ENCODE measurements at places on chromosomes 2 and 18.

DNA sequence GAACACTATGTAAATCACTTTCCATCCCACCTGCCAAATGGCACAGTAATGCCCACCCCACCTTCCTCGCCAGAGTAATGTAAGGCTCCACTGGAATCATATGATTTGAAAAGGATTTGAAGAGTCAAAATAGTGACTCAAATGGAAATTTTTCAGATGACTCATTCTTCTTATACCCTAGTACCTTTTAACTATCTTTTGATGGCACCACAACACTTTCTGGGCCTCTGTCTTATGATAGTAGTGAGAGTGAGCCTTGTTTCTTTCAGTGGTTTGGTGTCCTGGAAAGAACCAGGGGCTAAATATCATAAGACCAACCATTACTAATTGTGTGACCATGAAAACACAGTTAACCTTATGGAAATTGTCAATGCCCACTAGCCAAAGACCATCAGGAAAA is 235.4 kb upstream of the SLC14A2 start:
- no peak for DNase-seq

GRCh38 chr18:22088996-22089640 is 80.3 kb upstream of the GATA6 start:
- no peak for DNase-seq

GRCh38 chr2:63789338-63790020 is 52.2 kb upstream of the UGP2 start:
- no peak for DNase-seq

GRCh38 chr18:29154758-29155725 is 978.1 kb upstream of the CDH2 start:
- DNase-seq, result no peak

GRCh38 chr2:175168564-175168945 is 552 bp upstream of the ATF2 start:
- no peak for DNase-seq

- no peak for DNase-seq
Observed at GRCh38 chr2:18741895-18742732, 152.7 kb upstream of the NT5C1B start.

DNA sequence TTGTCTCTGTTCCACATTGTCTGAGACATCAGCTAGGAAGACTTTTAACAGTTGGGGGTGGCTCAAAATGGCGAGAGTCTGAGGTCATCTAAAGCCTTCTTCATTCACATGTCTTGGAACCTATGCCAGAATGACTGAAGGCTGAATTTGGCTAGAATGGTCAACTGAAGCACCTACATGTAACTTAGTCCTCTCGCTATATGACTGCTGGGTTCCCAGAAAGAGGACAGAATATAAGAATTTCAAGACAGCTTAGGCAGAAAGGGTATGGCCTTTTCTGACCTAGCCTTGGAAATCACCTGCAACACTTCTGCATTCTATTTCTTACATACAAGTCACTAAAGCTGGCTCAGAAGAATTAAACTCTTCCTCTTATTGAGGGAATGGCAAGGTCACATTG is 75.6 kb upstream of the OTX1 start:
- no peak for DNase-seq

DNA sequence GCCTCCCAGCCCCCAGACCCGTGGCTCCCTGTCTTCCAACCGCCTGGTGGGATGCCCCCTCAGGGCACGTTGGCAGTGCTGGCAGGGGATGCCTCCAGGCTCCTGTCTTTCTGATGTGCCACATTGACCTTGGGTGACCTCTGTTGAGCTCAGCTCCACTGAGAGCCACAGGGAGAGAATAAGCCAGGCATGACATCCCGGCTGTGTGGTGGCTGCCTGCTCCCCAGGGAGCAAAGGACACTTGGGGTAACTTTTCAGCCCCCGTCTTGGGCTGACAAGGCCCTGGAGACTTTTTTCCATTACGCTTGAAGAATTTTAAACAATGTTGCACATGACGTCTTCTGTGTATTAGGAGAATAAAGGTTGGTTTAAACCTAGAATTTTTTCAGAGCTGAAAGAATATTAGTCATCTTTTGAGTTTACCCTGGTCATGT is 246.0 kb downstream of the TSN start:
- DNase-seq, result no peak

DNA sequence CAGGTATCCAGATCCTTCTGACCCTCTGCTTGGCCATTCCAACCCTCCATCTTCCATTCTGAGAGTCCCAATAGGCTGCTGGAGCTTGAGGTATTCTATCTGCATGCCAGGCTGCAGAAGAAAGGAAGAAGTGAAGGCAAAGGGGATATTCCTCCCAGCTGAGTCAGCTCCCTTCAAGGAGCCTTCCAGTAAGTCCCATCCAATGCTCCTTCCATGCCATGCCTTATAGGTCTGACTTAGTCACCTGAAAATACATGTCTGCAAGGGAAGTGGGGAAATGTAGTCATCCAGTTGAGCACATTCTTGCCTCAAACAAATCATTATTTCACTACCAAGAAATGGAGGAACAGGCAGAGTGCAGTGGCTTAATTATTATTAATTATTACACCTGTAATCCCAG is 464.6 kb downstream of the CNTNAP5 start:
- no peak for DNase-seq

DNA sequence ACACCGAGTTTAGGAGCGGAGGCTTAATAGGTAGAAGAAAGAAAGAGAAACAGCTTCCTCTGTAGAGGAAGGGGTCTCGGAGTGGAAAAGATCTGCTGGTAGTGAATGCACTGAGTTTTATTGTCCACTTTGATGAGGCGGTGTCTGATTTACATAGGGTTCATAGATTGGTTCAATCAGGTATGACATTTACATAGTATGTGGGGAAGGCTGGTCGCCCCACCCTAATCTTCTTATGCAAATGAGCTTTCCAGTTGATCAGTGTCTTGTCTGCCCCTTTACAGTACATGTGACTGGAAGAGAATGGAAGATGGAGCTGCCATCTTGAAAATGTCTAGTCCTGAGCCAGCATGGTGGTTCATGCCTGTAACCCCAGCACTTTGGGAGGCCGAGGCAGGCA is 19.9 kb upstream of the CNOT11 start:
- DNase-seq, result no peak

GRCh38 chr2:160429248-160430000 is 64.2 kb downstream of the RBMS1 start:
- no peak for DNase-seq

DNA sequence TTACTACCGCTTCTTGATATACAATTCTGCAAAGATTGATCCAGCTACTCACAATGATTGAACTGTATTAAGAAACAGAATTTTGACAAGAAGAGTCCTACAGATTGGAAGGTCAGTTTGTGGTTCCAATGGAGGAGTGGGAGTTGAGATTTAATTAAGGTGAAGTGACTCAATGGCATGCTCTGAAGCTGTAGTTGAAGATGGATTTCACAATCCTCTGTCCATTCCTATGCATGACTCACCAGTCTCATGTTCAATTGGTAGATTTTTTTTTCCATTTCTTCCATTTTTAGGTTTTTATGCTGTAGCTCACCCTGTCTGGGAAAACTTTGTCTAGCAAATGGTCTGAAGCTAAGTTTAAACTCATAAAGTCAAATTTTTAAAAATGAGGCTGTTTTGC is 83.3 kb downstream of the DPP4 start:
- DNase-seq, result no peak

- no peak for DNase-seq
Observed at GRCh38 chr18:56026509-56026908, 438.5 kb upstream of the TCF4 start.

GRCh38 chr2:108459441-108459840 is 10.4 kb downstream of the GCC2 start:
- DNase-seq, result no peak

DNA sequence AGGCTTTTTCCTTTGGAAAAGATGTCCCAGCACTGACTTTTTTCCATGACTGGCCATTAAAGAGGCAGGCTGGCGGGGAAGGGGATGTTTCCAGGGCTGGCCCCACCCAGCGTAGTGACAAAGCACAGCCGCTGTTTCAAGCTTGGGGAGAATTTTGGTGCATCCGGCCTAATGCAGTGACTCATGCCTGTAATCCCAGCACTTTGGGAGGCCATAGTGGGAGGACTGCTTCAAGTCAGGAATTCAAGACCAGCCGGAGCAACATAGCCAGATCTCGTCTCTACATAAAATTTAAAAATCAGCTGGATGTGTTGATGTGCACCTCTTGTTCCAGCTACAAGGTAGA is 78.0 kb upstream of the SH3BP4 start:
- DNase-seq, result no peak

DNA sequence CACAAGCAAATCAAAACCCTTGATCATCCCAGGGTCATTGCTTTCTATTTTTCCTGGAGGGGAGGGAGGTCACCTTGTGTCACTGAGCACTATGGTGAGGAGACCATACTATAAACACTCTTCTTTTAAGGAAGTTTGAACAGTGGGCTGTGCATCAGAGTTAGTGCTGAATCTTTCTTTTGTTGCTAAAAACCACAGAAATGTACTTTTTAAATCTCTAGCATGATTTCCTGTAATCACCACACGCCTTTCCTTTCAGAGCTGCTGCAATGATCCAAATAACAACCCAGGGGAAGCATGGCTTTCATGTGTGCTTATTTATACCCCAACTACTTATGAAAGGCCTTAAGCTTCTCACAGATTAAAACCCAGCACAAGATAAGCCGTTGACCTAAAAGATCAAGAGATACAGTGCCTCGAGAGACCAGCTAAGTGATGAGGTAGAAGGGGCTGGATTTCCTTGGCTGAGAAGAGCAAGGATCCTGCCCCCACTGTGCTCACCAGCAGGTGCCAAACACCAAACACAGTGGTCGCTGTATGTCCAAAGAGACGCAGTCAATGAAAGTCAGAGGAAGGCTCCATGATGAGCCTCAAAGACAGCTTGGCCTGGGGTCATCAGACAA is 34.7 kb downstream of the TRABD2A start:
- no peak for DNase-seq

Data from cortex of kidney (tissue), 1 donor.